Upper lobe of right lung (tissue), 1 donor: ENCODE measurements at places on chromosomes 7 and 10.

GRCh38 chr7:1819259-1819841, 149.3 kb downstream of the ELFN1 start:
- no peaks in the 10 kb centered on the region for H3K36me3 ChIP-seq
- no peaks in the 10 kb centered on the region for H3K4me1 ChIP-seq
- no peak overlapping the region for H3K27ac ChIP-seq
- no peak overlapping the region for H3K4me3 ChIP-seq

DNA sequence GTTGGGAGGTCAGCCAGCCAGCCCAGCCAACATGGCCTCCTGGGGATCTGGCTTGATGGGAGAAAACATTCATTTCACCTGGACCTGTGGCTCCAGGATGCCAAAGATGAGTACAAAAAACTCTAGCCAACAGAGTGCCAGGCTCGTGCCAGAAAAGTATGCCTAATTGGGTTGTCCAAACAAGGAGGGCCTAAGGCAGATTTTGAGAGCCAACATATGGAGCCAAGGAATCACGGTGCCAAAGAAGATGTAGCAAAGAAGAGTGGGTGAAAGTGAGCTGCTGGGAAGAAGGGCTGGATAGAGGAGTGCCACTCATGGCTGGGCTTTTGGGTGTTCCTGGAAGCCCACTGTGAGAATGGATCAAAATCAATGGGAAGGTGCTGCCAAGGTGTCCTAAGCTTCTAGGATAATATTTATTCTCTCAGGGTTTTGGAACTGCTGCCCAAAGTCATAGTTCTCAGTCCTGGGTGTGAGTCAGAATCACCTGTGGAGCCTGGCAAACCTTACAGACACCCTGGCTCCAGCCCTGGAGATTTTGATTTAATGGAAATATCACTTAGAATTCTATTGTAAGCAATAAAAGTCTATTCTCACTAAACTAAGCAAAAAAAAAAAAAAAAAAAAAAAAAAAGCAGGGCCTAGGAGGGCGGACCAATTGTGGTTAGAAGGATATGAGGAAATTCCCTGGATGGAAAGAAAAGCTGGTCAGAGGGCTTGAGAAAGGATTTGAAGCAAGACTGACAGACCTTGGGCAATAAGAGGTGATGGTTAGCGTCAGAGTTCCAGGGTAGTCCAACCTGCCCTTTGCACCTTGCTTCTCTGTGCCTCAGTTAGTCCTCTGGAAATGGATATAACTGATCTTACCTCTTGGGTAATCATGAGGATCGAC, 182.2 kb upstream of the PRR15 start:
- DNase-seq: no peak
- no peak overlapping the region for H3K4me3 ChIP-seq
- H3K4me1 ChIP-seq: no peaks in the 10 kb centered on the region
- H3K27ac ChIP-seq: no peak overlapping the region
- no peaks in the 10 kb centered on the region for H3K27me3 ChIP-seq

DNA sequence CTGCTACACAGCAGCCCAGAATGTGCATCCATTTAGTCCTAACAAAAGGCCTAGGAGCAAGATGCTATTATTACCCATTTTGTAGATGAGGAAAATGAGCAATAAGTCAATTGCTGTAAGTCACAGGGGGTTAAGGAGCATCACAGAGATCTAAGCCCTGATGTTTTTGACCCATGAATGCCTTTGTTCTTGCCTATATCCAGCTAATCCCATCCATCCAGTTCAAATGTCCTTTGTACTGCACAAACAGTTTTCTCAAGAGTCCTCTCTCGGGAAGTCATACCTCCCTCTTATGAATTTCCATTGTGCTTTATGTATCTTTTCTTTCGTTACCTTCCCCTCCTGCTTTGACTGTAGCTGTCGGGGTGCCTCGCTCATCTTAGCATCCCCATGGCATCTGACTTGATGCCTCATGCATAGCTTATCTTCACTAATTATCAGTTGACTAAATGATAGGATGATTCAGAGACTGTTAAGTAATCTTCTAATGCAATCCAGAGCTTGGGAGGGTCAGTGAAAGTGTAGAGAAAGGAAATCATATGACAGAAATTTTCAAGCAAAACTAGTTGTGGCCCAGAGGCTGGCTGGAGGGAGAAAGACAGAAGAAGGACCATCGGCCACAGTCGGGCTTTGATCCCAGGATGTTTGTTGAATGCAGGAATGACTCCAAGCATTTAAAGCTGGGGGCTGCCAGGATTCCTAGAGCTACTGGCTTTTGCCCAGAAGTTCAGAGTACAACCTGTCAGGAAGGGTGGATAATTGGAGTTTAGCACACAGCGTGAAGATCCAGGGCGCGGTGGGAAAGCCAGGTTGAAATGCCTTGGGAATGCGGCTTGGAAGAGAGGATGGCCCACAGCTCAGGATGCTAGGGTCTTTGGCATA, 23.5 kb downstream of the BLVRA start:
- H3K27ac ChIP-seq: no peak overlapping the region
- H3K4me3 ChIP-seq: no peak overlapping the region
- no peak for DNase-seq
- H3K36me3 ChIP-seq: peaks cover 8% of the 10 kb centered on the region
- H3K27me3 ChIP-seq: no peaks in the 10 kb centered on the region
- H3K4me1 ChIP-seq: peaks cover 17% of the 10 kb centered on the region

DNA sequence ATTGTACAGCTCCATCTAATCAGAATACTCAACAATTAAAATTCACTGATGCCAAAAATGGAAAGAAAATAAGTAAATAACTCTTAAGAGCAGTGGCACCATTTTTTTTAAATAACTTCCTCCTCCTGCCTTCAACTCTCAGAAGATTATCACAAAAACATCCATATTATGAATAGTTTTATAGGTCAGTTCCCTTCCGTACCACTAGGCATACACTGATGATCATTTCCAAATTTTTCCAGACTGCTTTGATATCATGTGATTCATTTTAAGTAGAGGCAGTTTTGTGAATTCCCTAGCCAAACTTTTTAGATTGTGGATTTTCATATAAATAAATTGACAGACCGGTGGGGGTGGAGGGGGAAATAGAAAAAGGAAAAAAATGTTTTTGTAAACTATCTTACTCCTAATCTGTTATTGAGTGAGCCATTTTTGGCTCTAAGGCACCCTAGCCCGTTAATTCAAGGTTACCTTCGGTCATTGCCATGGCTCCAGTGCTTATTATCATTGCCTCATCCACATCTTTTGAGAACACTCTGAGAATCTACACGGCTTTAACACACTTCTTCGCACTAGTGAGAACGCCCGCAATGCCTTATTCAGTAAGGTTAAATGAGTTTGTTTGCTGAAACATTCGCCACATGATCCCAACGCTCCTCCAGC, 1.0 kb downstream of the FAM107B start:
- no peak overlapping the region for H3K4me3 ChIP-seq
- H3K4me1 ChIP-seq: peaks cover 5% of the 10 kb centered on the region
- no peaks in the 10 kb centered on the region for H3K27me3 ChIP-seq
- no peaks in the 10 kb centered on the region for H3K36me3 ChIP-seq
- DNase-seq: no peak
- H3K27ac ChIP-seq: no peak overlapping the region

DNA sequence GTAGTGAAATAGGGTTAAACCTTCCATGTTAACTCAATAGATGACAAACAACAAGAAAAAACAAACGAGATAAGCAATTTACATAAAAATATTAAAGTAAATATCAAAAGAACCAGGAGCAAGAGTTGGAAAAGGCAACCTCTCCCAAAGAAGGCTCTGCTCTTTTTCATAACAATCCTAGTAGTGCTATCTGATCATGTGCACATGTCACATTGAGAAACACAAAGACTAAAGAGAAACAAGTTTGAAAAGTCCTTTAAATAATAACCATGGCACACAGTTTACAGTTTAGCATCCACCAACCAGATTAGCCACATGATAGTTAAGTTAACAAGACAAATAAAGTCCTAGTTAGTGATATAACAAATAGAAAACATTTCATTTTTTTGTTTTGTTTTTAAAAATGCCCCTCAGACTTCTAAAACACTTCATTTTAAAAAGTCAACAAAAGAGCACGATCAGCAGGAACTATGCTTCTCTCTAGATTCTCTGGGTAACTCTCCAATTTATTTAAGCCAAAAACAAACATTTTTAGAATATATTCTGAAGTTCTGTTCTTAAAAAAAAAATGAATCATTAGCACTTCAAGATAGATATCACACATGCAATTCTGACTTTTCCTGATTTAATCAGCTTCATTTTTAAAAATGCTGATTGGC, 110.4 kb downstream of the PARD3 start:
- H3K36me3 ChIP-seq: no peaks in the 10 kb centered on the region
- peaks cover 27% of the 10 kb centered on the region for H3K4me1 ChIP-seq
- no peak overlapping the region for H3K4me3 ChIP-seq
- no peaks in the 10 kb centered on the region for H3K27me3 ChIP-seq
- DNase-seq: no peak
